ENCODE measurements at places on chromosomes 2 and 18. TPM values are rescaled to one million over a fixed set of nuclear protein-coding genes. Genes with fewer than 3 reads are reported as not detected.

STPG4 gene
- not detected for total RNA-seq

UGT1A4 gene
- 3.8 TPM for total RNA-seq

SERPINB13 gene
- 354 TPM for total RNA-seq

EGR4 gene
- 0.26 TPM for total RNA-seq

SETBP1 gene
- 2.6 TPM for total RNA-seq

SLC19A3 gene
- 1.1 TPM for total RNA-seq

CYP27C1 gene
- total RNA-seq = 0.95 TPM

DNA sequence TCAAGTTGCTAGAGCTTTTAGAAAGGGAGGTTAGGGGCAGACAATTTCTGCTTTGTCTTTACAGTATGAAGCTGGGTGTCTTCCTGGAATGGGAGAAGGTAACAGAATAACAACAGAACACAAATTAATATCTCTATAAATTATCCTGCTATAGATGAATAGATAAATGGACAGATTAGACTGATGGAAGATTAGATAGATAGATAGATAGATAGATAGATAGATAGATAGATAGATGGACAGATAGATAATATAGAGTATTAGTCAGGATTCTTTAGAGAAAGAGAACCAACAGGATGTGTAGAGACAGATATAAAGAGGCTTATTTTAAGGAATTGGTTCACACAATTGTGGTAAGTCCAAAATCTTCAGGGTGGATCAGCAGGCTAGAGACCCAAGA is 302.2 kb downstream of the BCL11A start:
- no peak overlapping the region for H3K27ac ChIP-seq
- no peaks in the 10 kb centered on the region for H3K4me1 ChIP-seq
- DNase-seq = no peak

- no peaks in the 10 kb centered on the region for H3K4me1 ChIP-seq
- no peaks in the 10 kb centered on the region for H3K27me3 ChIP-seq
These were observed 1316.1 kb downstream of the SUCLG1 start for GRCh38 chr2:83142934-83143333.

- H3K4me1 ChIP-seq = no peaks in the 10 kb centered on the region
- no peaks in the 10 kb centered on the region for H3K36me3 ChIP-seq
- no peaks in the 10 kb centered on the region for H3K27me3 ChIP-seq
These were observed 150.6 kb downstream of the RIF1 start for GRCh38 chr2:151560289-151560688.

- no peak for DNase-seq
- no peaks in the 10 kb centered on the region for H3K36me3 ChIP-seq
- no peaks in the 10 kb centered on the region for H3K4me1 ChIP-seq
- no peak overlapping the region for H3K27ac ChIP-seq
These were observed 43.7 kb downstream of the TMEM37 start for GRCh38 chr2:119475225-119475856.

GRCh38 chr2:99410276-99410675 is 73.1 kb downstream of the EIF5B start:
- H3K27ac ChIP-seq = no peak overlapping the region
- H3K36me3 ChIP-seq = peaks cover 15% of the 10 kb centered on the region
- H3K4me3 ChIP-seq = no peak overlapping the region
- no peak for DNase-seq

- no peak for DNase-seq
- no peaks in the 10 kb centered on the region for H3K36me3 ChIP-seq
- H3K27ac ChIP-seq = no peak overlapping the region
- no peaks in the 10 kb centered on the region for H3K4me1 ChIP-seq
- no peaks in the 10 kb centered on the region for H3K27me3 ChIP-seq
These were observed 8.3 kb upstream of the CHST10 start for GRCh38 chr2:100425573-100426383.

- peaks cover 30% of the 10 kb centered on the region for H3K27me3 ChIP-seq
- peak overlapping the region; percentile 86 for H3K27ac ChIP-seq
- no peak for DNase-seq
These were observed 1.2 kb downstream of the GATA6 start for GRCh38 chr18:22170421-22171257.

DNA sequence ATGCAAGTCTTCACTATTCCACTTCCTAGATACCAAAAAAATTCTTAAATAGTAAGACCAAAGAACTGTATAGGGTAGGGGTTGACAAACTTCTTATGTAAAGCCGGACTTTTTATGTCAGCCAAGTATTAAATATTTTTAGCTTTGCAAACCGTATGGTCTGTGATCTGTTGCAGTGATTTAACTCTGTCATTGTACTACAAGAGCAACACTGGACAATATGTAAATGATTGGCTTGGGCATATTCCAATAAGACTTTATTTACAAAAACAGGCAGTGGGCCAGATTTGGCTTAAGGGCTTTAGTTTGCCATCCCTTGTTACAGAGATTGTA is 48.0 kb downstream of the MGAT5 start:
- H3K27ac ChIP-seq = no peak overlapping the region
- no peak overlapping the region for H3K4me3 ChIP-seq
- H3K36me3 ChIP-seq = no peaks in the 10 kb centered on the region
- no peak for DNase-seq
- H3K27me3 ChIP-seq = no peaks in the 10 kb centered on the region

DNA sequence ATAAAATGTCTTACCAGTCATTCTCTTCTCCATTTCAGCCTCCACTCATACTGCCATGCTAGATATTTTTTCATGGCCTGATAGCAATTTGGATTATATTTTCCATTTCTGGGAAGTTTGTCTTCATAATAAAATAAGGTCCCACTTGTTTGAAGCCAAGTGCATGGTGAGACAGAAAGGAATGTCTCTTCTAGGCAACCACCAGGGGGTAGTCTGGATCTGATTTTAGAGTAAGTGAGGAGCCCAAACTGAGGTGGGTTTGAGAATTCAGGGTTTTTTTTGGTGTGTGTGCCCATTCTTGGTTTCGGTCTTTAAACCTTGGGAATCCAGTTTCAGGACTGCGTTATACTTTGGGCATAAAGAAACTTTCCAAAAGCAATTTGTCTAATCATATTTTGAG is 315.5 kb downstream of the RPRM start:
- no peaks in the 10 kb centered on the region for H3K36me3 ChIP-seq
- no peaks in the 10 kb centered on the region for H3K27me3 ChIP-seq
- no peaks in the 10 kb centered on the region for H3K4me1 ChIP-seq

DNA sequence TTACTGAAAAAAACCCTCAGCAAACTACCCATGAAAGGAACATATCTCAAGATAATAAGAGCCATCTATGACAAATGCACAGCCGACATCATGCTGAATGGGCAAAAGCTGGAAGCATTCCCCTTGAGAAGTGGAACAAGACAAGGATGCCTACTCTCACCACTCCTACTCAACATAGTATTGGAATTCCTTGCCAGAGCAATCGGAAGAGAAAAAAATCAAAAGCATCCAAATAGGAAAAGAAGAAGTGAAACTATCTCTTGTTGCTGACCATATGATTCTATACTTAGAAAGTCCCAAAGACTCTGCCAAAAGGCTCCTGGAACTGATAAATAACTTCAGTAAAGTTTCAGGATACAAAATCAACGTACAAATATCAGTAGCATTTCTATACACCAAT is 40.6 kb upstream of the MSTN start:
- H3K27ac ChIP-seq = no peak overlapping the region
- no peak for DNase-seq
- no peaks in the 10 kb centered on the region for H3K4me1 ChIP-seq
- no peak overlapping the region for H3K4me3 ChIP-seq

GRCh38 chr2:31476511-31477180 is 62.1 kb upstream of the XDH start:
- no peaks in the 10 kb centered on the region for H3K4me1 ChIP-seq
- H3K27ac ChIP-seq = no peak overlapping the region
- no peaks in the 10 kb centered on the region for H3K36me3 ChIP-seq
- no peak overlapping the region for H3K4me3 ChIP-seq
- DNase-seq = no peak

GRCh38 chr2:127563458-127564428 is 28.3 kb downstream of the MYO7B start:
- H3K4me1 ChIP-seq = no peaks in the 10 kb centered on the region
- H3K36me3 ChIP-seq = no peaks in the 10 kb centered on the region
- no peak overlapping the region for H3K27ac ChIP-seq
- H3K4me3 ChIP-seq = no peak overlapping the region
- H3K27me3 ChIP-seq = no peaks in the 10 kb centered on the region
- DNase-seq = no peak

DNA sequence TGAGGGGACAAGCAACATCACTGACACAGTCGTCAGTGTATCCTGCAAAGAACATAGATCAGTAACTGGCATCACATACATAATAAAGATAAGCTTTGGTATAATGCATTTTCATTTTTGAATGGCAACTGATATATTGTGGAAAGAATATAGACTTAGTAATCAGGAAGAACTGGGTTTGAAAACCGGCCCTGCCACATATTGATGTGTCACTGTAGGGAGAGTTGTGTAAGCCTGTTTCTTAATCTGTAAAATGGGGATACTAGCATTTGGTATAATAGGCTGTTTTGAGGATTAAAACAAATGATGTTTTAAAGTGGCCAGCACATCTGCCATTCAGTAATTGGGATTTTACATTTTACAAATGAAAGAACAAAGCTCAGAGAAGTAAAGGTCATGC is 277.8 kb upstream of the CNTNAP5 start:
- H3K27me3 ChIP-seq = no peaks in the 10 kb centered on the region
- no peak overlapping the region for H3K27ac ChIP-seq
- DNase-seq = no peak
- no peaks in the 10 kb centered on the region for H3K36me3 ChIP-seq
- no peaks in the 10 kb centered on the region for H3K4me1 ChIP-seq

DNA sequence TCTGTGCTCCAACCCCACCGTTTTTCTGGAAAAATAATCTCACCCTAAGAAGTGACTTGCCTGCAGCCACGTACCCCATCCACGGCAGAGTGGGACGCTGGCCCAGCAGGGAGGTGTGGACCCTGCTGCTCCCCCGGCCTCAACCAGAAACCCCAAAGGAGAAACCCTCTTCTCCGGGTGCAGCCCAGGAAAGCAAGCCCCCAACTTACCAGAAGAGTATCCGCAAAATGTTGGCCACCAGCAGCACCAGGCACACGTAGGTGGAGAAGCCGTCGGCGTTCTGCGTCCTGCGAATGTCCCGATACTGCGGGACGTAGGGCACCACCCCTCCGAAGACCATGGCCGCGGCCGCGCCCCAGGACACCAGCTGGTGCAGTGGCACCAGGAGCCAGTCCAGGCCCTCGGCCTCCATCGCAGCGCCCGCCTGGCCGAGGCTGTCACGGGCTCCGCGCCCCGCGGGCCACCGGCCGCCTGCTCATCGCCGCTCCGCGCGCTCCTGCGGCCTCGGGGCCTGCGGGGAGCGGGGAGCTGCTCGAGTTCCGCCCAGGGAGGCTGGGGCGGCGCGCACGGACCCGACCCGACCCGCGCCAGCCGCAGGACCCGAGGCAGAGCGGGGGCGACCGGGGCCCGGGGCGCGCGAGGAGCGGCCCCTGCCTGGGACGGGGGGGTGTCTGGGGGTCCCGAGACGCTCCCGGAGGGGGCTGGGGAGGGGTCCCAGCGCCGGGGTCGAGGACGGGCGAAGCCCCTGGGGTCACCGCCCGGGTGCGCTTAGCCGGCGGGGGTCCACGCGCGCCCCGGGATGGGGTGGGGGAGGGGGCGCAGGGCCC is 725 bp downstream of the SLC66A2 start:
- peaks cover 36% of the 10 kb centered on the region for H3K4me1 ChIP-seq
- H3K4me3 ChIP-seq = peak overlapping the region; percentile 86
- no peak for DNase-seq

DNA sequence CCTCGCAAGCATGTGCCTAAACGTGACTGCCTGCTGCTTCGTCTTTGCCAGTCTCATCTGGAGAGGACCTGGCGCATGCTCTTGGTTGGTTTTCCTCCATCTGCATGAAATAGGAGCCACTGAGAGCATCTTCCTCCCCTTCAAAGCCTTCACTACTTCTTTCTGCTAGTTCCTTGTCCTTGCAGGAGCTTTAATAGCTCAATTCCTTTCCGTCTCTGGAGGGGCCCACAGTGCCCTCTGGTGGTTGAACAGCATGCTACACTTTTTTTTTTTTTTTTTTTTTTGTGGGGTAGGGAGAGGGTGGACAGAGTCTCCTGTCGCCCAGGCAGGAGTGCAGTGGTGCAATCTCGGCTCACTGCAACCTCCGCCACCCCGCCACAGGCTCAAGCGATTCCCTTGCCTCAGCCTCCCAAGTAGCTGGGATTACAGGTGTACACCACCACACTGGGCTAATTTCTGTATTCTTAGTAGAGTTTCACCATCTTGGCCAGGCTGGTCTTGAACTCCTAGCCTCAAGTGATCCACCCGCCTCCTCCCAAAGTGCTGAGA is 59.6 kb downstream of the SP110 start:
- H3K4me3 ChIP-seq = no peak overlapping the region
- no peaks in the 10 kb centered on the region for H3K4me1 ChIP-seq
- no peaks in the 10 kb centered on the region for H3K36me3 ChIP-seq
- H3K27ac ChIP-seq = no peak overlapping the region
- DNase-seq = no peak

DNA sequence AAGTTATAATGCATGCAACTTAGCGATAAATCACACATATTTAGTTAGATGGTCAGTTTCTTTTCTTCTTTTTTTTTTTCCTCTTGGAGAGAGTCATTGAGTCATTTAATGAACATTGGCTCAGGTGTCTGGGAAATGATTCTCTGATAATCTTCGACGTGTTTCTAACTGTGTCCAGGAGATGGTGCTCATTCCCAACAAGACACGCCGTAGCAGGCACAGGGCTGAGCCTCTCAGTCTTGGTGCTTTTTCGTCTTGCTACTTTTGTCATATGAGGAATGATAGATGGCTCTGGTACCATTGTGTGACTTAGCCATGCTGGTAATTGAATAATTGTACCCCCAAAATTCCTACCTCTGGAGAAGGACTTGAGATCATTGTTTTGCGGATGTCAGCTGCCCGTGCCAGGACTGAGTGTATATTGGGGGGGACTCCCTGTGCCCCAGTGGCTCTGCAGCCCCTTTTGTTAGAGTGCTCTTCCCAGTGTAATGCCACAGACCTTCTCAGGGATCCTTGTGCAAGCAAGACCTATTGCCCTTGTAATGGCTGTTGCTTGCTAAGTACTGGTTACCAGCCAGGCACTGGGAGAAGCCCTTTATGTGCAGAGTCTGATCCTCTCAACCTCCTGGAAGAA is 107.6 kb upstream of the CYRIA start:
- DNase-seq = no peak
- H3K27ac ChIP-seq = no peak overlapping the region
- no peaks in the 10 kb centered on the region for H3K27me3 ChIP-seq
- no peak overlapping the region for H3K4me3 ChIP-seq
- no peaks in the 10 kb centered on the region for H3K4me1 ChIP-seq

DNA sequence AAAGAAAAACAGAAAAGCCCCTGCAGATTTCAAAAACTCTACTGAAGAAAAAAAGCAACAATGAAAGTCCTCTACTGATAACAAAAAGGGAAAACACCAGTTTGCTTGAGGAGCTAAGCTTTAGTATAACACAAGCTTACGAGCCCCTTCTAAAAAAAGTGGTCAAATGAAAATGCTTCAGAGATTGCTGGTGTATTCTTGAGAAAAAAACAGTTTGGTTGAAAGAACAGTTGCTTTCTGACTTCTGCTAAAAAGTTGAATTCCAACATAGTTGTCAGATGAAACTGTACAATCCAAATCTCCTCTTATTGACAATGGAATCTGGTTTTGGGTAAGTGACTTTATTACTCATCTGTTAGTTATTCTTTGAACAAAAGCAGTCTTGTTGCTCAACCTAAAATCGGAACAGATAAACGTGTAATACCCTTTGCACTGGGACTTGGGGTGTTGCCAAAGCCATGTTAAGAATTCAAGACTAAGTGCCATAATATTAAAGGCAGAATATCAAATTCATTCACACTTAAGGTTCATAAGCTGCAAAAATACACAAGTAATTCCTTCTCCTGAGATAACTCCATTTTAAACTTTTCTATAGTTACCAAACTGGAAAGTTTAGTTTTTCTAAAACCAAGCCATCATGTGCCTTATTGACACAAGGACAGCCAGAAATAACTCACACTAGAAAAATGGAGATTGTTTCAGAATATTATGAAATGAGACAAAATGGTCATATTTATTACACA is 45.3 kb upstream of the SPAG16 start:
- no peaks in the 10 kb centered on the region for H3K36me3 ChIP-seq
- no peaks in the 10 kb centered on the region for H3K27me3 ChIP-seq
